ENCODE measurements at places on chromosomes 11 and 22.

- no peak for DNase-seq
Observed at GRCh38 chr11:70869054-70869453, 383.3 kb downstream of the SHANK2 start.

- no peak for DNase-seq
Observed at GRCh38 chr11:64885367-64886286, 7.2 kb upstream of the EHD1 start.

GRCh38 chr11:72493426-72494108, 59.2 kb upstream of the CLPB start:
- DNase-seq, result no peak

- DNase-seq, result no peak
Observed at GRCh38 chr11:92314499-92314898, 89.9 kb downstream of the FAT3 start.

GRCh38 chr22:40198733-40199132, 21.0 kb downstream of the TNRC6B start:
- DNase-seq, result no peak

All from NCI-H1417 treated with DMSO at 0.1 percent for 48 hours (cell line).